ENCODE measurements at places on chromosomes 5 and 9.

GRCh38 chr9:109014608-109015280, 1.4 kb upstream of the CTNNAL1 start:
- peak; percentile 12 for DNase-seq

- peak; percentile 71 for DNase-seq
These were observed 35.8 kb downstream of the PPARGC1B start for GRCh38 chr5:149765932-149766331.

- DNase-seq: no peak
These were observed 880 bp upstream of the PTPDC1 start for GRCh38 chr9:94083384-94083783.

DNA sequence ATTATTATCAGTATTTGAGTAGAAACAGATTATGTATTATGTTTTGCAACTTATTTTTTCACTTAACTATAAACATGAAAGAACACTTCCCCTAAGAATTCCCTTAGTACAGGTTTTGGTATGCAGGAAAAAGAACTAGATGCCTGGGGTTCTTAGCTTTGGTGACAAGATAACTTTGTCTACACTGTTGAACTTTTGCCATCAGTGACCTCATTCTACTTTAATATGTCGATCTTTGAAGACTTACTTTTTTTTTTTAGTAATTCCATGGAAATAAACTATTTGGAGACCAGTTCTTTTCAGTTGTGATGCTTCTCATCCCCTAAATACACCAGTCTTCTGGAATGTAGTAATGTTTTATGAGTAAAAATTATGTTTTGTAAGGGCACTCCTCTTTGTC, 34.3 kb downstream of the ZNF462 start:
- no peak for DNase-seq

DNA sequence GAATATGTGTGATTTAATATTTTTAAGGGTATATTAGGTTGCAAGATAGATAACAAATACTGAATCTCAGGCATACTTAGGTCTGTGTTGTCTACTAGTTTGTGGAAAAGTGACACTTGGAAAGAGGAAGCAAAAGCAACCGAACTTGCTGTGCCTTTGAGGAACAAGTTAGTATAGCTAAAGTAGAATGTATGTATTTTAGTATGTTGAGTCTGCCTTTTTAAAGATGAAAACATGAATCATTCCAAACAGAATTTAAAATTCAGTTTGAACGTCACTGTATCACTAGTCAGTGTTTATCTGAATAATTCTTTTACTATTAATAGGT, 12.9 kb downstream of the TLE4 start:
- no peak for DNase-seq

DNA sequence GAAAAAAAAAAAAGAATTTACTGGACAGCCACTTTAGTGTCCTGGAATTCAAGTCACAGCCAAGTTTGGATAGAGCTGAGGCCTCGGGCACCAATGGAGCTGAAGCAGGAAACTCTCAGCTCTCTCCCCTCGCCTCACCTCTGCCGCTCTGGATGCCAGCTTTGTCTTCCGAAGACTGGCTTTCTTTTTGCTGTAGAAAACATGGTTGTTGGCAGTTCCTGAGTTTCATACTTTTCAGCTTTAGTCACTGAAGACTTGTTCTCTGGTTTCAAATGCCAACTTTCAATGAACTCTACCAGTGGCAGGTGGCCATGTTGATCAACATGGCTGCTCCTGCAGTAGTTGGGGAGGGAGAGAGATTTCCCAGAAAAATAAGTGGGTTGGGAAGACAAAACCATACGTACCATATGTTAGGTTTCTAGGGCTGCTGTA, 142.2 kb downstream of the SNX18 start:
- DNase-seq: no peak

GRCh38 chr5:82734347-82734746, 342.8 kb downstream of the TMEM167A start:
- no peak for DNase-seq

- no peak for DNase-seq
These were observed 57.7 kb upstream of the RPS23 start for GRCh38 chr5:82335806-82336205.
